ENCODE measurements at places on chromosomes 2 and 18.

GRCh38 chr18:77065221-77065981 is 67.2 kb downstream of the MBP start:
- DNase-seq = no peak

DNA sequence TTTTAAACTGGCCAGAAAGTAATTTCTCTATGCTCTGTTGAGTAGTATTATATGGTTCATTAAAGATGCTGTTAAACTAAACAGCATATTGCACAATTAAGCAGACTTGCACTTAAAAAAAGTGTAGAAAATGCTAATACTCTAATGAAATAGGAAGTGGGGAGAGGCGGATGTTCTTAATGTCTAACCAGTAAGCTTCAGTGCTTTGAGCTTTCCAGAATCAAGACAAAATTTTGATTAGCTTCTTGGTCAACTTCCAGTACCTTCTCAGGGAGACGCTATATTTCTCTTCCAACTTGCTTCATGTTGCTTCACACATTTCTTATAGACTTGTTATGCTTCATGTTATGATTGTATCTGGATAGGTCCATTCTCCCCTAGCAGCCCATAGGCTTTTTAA is 89.1 kb downstream of the MAP2 start:
- DNase-seq = no peak

GRCh38 chr2:119649364-119649917 is 29.6 kb upstream of the TMEM177 start:
- DNase-seq = no peak

DNA sequence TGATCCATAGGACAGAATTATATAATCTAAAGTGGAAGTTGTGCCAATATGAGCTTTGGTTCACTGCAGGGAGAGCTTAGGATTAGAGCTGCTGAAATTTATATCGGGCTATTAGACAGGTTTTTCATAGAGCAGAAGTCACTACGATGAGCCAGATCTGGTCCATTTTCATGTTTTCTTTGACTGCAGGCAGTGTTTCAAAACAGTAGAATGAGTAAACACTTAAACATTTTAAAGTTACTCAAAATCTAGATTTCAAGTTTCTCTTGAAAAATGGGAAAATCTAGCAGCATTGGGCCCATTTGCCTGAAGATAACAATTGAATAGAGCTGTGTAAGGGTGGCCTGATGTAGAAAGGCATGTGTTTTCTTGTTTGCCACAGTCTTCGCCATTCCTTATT is 14.5 kb upstream of the ADAM23 start:
- DNase-seq = no peak

Measured in right hindlimb (tissue), 1 donor.